HepG2 (cell line): ENCODE measurements at places on chromosomes 4 and X. TPM values are rescaled to one million over a fixed set of nuclear protein-coding genes. Genes with fewer than 3 reads are reported as not detected.

LNX1 gene
- total RNA-seq = 0.49 and 0.62 TPM in 2 replicates

NPY1R gene
- not detected in 2 replicates for total RNA-seq

GRID2 gene
- not detected in 2 replicates for total RNA-seq

HSPA4L gene
- total RNA-seq = 31.5 and 61.8 TPM in 2 replicates

TLR8 gene
- total RNA-seq = not detected in 2 replicates

HSFX4 gene
- not detected in 2 replicates for total RNA-seq

UCHL1 gene
- not detected in 2 replicates for total RNA-seq

MAGEA6 gene
- total RNA-seq = 0.97 and 1.3 TPM in 2 replicates

CXorf58 gene
- total RNA-seq = not detected in 2 replicates
